Testis (tissue), 5 donors: ENCODE measurements at places on chromosomes 16 and 17. TPM values are rescaled to one million over a fixed set of nuclear protein-coding genes. Genes with fewer than 3 reads are reported as not detected.
A peak's percentile ranks its signal among the peaks of the same experiment; 100 is the strongest.

DNA sequence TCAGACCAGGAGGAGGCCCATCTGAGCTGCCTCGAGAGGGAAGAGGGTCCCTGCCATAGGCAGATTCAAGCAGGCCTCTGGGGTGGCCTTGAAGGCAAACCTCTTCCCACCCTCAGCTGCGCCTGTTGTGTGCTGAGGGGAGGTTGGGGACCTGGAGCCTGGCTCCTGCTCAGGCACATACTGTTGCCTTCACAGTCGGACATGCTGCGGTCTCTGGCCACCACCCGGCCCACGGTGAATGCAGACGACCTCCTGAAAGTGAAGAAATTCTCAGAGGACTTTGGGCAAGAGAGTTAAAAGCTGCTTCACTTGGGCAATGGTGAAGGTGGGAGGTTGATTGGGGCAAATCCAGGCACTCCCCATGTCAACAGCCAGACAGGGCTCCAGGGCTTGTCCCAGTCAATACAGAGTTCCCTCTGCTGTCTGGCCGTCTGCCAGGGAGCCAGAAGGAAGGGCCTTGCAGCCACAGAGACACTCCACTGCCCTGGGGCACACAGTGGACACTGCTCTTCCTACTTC lies 6.3 kb downstream of the PDF start:
- H3K27me3 ChIP-seq, result no peaks in the 10 kb centered on the region
- peaks cover 2% of the 10 kb centered on the region for H3K4me1 ChIP-seq
- H3K36me3 ChIP-seq, result no peaks in the 10 kb centered on the region
- H3K27ac ChIP-seq, result no peak overlapping the region

Gene GP2
- 0.31 TPM for total RNA-seq

- peaks cover 6% of the 10 kb centered on the region for H3K4me1 ChIP-seq
- H3K36me3 ChIP-seq, result no peaks in the 10 kb centered on the region
- no peaks in the 10 kb centered on the region for H3K27me3 ChIP-seq
- H3K4me3 ChIP-seq, result no peak overlapping the region
Measured at GRCh38 chr17:47698749-47699535, 5.0 kb downstream of the TBKBP1 start.

- peaks cover 4% of the 10 kb centered on the region for H3K4me1 ChIP-seq
- H3K27me3 ChIP-seq, result no peaks in the 10 kb centered on the region
- DNase-seq, result peak; percentile 53
- no peaks in the 10 kb centered on the region for H3K36me3 ChIP-seq
- H3K4me3 ChIP-seq, result peak overlapping the region; percentile 73
Measured at GRCh38 chr16:28623172-28623711, 13.4 kb upstream of the SULT1A1 start.

DNA sequence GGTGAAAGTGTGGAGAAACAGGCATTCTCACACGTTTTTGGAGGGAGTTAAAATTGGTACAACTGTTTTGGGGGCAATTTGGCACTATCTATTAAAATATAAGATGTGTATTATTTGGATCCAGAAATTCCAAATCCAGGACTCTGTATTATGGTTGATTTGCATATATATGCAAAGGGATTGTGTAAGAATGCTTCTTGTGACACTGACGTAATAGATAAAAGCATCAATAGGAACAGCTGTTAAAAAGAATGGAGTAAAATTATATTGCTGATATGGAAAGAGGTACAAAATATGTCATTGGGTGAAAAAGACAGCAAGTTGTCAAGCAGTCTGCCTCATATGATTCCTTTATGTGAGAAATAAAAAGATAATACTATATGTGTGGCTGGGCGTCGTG lies 17.3 kb downstream of the FA2H start:
- no peak overlapping the region for H3K27ac ChIP-seq
- H3K27me3 ChIP-seq, result no peaks in the 10 kb centered on the region
- H3K4me3 ChIP-seq, result no peak overlapping the region
- no peaks in the 10 kb centered on the region for H3K4me1 ChIP-seq
- DNase-seq, result no peak

Gene ZPBP2
- 45.1 TPM for total RNA-seq

DNA sequence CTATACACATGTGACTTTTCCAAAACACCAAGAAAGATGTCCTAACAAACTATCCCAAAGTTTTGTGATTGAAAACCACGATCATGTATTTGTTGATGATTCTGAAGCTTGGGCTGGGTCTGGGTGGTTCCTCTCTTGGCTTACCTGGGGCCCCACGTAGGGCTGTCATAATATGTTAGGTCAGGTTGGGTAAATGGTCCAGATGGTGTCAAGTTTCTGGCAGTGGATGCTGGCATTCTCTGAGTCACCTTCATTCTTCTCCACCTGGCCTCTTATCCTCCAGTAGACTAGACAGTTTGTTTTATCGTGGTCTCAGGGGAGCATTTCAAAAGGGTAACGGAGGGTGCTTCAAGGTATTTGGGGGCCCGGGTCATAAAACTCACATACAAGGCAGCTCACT lies 39.4 kb downstream of the SYCE1L start:
- DNase-seq, result no peak
- H3K27ac ChIP-seq, result no peak overlapping the region
- no peaks in the 10 kb centered on the region for H3K4me1 ChIP-seq
- H3K36me3 ChIP-seq, result no peaks in the 10 kb centered on the region

DNA sequence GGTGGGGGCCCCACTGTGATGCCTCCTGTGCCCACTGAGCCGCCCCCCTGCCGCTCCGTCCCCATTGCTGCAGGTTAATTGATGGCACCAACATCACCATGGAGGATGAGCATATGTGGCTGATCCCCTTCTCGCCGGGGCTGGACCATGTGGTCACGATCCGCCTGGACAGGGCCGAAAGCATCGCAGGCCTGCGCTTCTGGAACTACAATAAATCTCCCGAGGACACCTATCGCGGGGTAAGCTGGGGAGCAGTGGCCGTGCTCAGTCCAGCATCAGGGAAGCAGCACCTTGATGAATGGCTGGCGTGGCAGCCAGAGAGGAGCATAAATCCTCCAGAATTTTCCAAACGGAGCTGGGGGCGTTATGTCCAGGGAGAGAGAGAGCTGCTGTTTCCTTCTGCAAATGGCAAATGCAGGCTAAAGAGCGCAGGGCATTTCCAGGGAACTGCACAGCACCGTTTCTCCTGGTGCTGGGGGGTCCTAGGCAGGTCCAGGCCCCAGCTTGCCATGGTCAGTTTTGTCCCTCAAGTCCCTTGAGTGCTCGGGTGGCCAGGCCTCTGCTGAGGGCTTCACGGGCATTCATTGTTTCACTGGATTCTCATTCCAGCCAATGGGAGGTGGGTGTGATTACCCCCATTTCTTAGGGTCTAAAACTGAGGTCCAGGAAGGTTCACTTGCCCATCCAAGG lies 216.4 kb downstream of the KATNIP start:
- no peak overlapping the region for H3K4me3 ChIP-seq
- no peaks in the 10 kb centered on the region for H3K27me3 ChIP-seq
- H3K27ac ChIP-seq, result no peak overlapping the region
- H3K36me3 ChIP-seq, result no peaks in the 10 kb centered on the region
- DNase-seq, result no peak
- no peaks in the 10 kb centered on the region for H3K4me1 ChIP-seq

DNA sequence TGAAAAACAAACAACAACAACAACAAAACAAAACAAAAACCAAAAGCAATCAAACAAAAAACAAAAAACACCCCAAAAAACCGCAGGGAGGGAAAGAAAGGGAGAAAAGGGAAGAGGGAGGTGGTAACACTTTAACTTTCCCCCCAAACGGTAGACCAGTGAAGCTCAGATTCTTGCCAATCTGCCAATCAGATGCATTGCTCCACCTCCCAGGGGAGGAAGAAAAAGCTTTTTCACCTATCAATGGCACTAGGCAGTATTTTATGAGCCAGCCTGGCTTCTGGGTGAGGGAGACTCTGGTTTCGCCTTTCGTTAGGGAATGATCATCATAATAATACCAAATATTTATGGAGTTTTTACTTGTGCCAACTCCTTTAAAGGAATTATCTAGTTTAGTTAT lies 94.1 kb downstream of the GPR139 start:
- no peak overlapping the region for H3K27ac ChIP-seq
- no peaks in the 10 kb centered on the region for H3K4me1 ChIP-seq

DNA sequence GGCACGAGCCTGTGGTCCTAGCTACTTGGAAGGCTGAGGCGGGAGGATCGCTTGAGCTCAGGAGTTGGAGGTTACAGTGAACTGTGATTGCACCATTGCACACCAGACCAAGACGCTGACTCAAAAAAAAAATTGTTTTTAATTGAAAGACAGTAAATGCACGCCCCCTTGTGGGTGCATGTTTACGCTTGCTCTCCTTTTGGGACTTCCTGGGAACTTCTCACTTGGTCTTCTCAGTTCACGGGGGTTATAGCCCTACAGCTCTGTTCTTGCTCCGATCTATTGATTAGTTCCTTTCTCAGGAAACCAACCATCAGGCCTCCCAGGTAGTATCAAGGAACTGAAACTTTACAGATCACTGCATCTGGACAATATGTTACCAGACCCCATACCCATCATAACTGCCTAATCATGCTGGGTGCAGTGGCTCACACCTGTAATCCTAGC lies 14.2 kb upstream of the RIPOR1 start:
- no peaks in the 10 kb centered on the region for H3K4me1 ChIP-seq
- no peak overlapping the region for H3K27ac ChIP-seq
- H3K36me3 ChIP-seq, result no peaks in the 10 kb centered on the region
- H3K27me3 ChIP-seq, result no peaks in the 10 kb centered on the region
- no peak overlapping the region for H3K4me3 ChIP-seq

DNA sequence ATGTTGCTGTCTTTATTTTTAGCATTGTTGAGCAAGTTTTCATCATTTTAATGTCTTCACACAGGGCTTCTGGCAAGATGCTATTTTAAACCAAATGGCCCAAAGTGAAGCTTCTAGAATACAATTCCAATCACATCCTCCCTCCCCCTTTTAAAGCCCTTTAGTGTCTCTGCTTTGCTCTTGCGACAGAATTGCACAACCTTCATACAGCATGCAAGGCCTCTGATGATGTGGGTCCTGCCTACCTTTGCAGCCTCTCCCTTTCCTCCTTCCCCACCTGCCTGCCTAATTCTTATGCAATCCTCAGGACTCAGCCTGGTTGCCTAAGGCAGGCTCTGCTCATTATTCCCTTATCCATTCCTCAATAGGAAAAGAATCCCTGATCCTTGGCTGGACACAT lies 381.7 kb downstream of the SLC39A11 start:
- no peak overlapping the region for H3K27ac ChIP-seq
- H3K4me3 ChIP-seq, result no peak overlapping the region
- H3K27me3 ChIP-seq, result no peaks in the 10 kb centered on the region
- H3K36me3 ChIP-seq, result no peaks in the 10 kb centered on the region
- no peaks in the 10 kb centered on the region for H3K4me1 ChIP-seq

Gene SMTNL2
- 4.3 TPM for total RNA-seq

Gene C16orf92
- 12.4 TPM for total RNA-seq

- H3K27ac ChIP-seq, result peak within 1 kb of the TSS; percentile 84
- peak within 1 kb of the TSS; percentile 63 for H3K4me3 ChIP-seq
- no peaks in the 10 kb centered on the region for H3K36me3 ChIP-seq
- no peaks in the 10 kb centered on the region for H3K27me3 ChIP-seq
Measured at GRCh38 chr17:1492249-1493206, at the start of gene MYO1C. Gene MYO1C (minus strand): TSS chr17:1492686. CDS start chr17:1492487, 199 bp downstream.

GRCh38 chr17:3788200-3788599 lies 12.8 kb downstream of the ITGAE start:
- H3K36me3 ChIP-seq, result no peaks in the 10 kb centered on the region
- H3K4me3 ChIP-seq, result no peak overlapping the region
- H3K27ac ChIP-seq, result no peak overlapping the region

- no peaks in the 10 kb centered on the region for H3K27me3 ChIP-seq
- no peak overlapping the region for H3K4me3 ChIP-seq
- no peaks in the 10 kb centered on the region for H3K36me3 ChIP-seq
- H3K4me1 ChIP-seq, result no peaks in the 10 kb centered on the region
- H3K27ac ChIP-seq, result no peak overlapping the region
Measured at GRCh38 chr17:79324194-79324593, 249.6 kb downstream of the ENGASE start.

DNA sequence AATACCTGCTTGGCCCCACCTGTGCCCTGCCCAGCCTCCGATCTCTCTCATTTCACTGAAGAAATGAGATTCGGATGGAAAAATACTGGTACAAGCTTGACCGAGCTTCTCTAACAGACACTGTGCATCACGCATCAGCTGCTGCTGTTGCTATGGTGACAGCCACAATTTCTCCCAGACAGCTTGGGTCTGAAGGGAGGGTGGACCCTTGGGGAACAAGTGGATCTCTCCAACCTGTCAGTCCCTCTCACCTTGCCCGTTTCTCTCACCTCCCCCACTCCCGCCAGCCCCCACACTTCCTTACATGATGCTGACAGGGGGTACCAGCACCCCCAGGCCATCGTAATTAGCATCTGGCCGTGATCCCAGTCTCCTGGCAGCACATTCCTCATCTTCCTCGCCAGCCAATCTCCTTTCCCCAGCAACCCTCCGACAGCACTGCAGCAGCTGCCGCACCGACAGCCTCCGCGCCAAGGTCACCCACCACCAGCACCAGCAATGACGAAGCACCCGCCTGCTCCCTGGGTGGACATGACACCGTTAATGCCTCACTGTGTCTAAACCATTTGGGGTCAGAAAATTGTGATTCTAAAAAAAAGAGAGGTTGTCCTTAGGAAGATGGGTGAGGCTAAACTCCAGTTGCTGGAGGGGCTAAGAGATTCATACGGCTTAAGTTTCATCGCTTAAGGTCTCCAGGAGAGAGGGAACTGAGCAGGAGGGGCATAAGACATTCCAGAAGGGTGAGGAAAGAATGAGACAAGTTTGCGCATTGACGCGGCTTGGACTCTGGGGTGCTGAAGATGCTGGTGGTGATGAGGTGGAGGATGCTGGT lies 58.6 kb upstream of the TNRC6A start:
- no peak overlapping the region for H3K4me3 ChIP-seq
- no peaks in the 10 kb centered on the region for H3K27me3 ChIP-seq
- peaks cover 15% of the 10 kb centered on the region for H3K4me1 ChIP-seq
- no peak overlapping the region for H3K27ac ChIP-seq

DNA sequence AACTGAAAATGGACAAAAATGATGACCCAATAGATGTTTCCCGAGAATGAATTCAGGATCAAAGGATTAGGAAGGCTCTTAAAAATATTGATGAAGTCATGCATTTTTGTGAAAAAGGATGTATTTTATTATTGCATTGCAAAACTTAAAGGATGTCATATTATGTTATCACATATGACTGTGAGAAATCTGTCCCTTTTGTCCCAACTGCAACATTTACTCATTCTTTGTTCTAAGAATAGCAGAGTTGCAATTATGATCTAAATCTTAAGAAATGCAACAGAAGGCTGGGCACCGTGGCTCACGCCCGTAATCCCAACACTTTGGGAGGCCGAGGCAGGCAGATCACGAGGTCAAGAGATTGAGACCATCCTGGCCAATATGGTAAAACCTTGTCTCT lies 13.1 kb upstream of the MYH13 start:
- no peaks in the 10 kb centered on the region for H3K27me3 ChIP-seq
- H3K4me3 ChIP-seq, result no peak overlapping the region
- no peak overlapping the region for H3K27ac ChIP-seq
- H3K4me1 ChIP-seq, result no peaks in the 10 kb centered on the region

DNA sequence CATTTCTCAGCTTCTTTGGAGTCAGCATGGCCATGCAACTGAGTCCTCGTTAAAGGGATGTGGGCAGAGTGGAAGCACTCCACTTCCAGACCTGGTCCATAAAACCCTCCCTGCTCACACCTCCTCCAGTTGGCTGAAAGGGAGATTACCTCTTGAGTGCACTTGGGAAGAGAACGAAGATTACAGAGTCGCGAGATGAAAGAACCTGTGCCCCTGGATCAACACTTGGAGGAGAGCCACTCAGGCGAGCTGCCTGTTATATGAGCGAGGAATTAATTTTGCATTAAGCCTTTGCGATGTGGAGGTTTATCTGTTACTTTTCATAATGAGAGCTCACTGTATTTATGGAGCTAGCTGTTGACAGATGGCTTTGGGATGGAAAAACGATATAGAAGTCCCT lies 147.9 kb downstream of the MAF start:
- no peak for DNase-seq
- no peak overlapping the region for H3K27ac ChIP-seq
- no peaks in the 10 kb centered on the region for H3K36me3 ChIP-seq
- no peaks in the 10 kb centered on the region for H3K4me1 ChIP-seq
- H3K4me3 ChIP-seq, result no peak overlapping the region
- no peaks in the 10 kb centered on the region for H3K27me3 ChIP-seq
